ENCODE measurements at places on chromosomes 12 and 14. TPM values are rescaled to one million over a fixed set of nuclear protein-coding genes. Genes with fewer than 3 reads are reported as not detected.

- DNase-seq: no peak
Observed at GRCh38 chr12:25107920-25108319, 87.0 kb downstream of the DNAI7 start.

GRCh38 chr12:90991952-90992465, 12.8 kb downstream of the EPYC start:
- no peak for DNase-seq

DNA sequence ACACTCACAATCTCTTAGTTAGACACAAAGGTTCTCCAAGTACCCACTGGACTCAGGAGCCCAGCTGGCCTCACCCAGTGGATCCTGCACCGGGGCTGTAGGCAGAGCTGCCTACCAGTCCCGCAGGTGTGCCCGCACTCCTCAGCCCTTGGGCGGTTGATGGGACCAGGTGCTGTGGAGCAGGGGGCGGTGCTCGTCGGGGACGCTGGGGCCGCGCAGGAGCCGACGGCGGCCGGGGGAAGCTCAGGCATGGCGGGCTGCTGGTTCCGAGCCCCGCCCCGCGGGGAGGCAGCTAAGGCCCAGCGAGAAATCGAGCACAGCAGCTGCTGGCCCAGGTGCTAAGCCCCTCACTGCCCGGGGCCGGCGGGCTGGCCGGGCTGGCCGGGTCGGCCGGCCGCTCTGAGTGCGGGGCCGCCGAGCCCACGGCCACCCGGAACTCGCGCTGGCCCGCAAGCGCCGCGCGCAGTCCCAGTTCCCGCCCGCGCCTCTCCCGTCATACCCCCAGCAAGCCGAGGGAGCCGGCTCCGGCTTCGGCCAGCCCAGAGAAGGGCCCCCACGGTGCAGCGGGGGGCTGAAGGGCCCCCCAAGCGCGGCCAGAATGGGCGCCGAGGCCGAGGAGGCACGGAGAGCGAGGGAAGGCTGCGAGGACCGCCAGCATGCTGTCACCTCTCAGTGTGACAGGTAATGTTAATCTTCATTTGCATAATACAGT, 506.8 kb downstream of the LRFN5 start:
- DNase-seq: peak; percentile 21

DNA sequence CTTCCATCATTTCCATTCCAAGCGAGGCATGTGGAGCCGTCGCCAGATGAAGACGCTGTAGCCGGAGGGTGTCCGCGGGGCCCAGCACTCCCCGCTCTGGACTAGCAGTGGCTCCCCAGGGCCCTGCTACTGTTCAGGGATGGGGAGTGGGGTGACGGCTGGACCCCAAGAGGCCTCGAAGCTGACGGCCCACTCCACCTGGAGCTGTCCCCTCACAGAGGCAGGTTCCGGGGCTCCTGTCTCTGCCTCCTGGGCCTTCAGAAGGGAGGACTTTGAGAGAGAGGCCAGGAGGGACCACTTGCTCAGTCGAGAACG, 101.6 kb downstream of the B4GALNT3 start:
- no peak for DNase-seq

TPH2 gene
- total RNA-seq: under 0.01 TPM

- peak; percentile 95 for DNase-seq
Observed at GRCh38 chr12:54197431-54197909, 8.7 kb upstream of the SMUG1 start.

LDHB gene
- 422 TPM for total RNA-seq

DNA sequence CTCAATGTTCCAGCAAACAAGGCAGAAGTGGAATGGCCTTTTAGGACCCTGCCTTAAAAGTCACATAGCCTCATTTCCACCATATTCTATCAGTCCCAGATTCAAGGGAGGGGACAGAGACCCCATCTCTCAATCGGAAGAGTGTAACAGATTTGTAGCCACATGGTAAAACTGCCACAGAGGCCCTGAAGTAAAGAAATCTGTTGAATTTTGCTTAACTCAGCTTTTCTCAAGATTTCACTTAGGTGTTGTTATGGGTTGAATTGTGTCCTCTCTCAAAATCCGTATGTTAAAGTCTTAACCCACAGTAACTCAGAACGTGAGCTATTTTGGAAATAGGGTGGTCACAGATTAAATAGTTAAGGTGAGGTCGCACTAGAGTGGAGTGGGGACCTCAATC, 22.7 kb upstream of the CCDC60 start:
- DNase-seq: no peak

FOXG1 gene
- under 0.01 TPM for total RNA-seq

DNA sequence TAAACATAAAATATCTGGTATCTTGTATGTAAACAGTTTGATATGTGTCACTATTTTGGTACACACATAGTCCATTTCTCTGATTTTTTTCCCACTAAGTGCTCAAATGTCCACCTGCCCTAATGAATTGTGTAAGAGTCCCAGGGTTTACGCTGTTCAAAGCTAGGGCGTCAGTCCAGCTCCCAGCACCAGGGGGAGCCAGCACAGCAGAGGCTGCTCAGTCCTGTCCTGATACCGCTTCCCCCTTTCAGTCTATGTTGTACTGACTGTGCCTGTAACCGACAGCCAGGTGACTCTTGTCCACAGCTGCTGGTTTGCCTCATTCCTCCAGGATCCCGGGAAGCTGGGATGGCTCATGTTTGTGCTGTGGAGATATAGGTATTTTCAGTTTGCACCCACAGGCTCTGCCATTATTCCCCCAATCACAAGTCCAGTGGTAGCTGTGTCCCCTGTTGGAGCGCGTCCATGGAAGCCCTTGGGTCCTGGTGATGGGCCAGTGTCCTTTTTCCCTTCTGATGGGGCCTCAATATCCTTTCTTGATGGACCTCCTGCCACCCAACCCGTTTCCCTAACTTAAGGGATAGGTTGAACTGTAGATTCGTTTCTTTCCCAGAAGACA, 242.0 kb downstream of the NEDD1 start:
- DNase-seq: no peak

- peak; percentile 51 for DNase-seq
Observed at GRCh38 chr12:89825591-89826449, 117.2 kb upstream of the ATP2B1 start.

GRCh38 chr14:34055157-34055950, 104.5 kb upstream of the EGLN3 start:
- DNase-seq: peak; percentile 44

ASCL1 gene
- total RNA-seq: not detected

RHEBL1 gene
- 0.72 TPM for total RNA-seq

GRCh38 chr14:93185349-93185720, 218 bp downstream of the LYSET start:
- DNase-seq: peak; percentile 83

POTEG gene
- total RNA-seq: 0.36 TPM

DNA sequence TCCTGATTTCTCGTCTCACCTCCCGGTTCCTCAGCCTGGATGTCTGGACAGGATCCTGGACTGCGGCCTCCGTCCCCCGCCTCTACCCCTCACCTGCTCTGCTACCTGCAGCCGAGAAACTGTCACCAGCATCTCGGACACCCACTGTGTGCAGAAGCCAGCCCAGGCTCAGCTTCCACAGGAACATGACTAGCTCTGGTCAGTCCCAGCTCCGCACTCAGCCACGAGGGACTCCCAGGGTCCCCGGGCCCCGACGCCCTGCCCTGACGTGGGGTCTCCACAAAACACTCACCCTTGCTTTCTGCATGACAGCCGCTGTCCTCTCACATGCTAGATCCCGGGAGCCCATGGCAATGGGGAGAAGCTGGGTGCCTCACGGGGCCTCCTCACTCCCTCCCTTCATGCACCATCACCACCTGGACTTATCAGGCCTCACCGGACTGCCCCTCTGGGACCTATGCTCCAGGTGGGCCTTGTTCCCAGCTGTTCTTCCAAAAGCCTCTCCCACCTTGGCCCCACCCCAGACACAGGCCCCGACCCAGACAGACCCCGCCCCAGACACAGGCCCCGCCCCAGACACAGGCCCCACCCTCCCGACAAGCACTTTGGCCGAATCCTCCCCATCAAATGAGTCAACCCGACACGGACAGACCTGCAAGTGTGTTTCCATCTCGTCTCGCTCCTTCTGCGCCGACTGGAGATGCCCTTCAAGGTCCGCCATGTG, 26.9 kb upstream of the ANKLE2 start:
- no peak for DNase-seq

GRIP1 gene
- under 0.01 TPM for total RNA-seq

DNA sequence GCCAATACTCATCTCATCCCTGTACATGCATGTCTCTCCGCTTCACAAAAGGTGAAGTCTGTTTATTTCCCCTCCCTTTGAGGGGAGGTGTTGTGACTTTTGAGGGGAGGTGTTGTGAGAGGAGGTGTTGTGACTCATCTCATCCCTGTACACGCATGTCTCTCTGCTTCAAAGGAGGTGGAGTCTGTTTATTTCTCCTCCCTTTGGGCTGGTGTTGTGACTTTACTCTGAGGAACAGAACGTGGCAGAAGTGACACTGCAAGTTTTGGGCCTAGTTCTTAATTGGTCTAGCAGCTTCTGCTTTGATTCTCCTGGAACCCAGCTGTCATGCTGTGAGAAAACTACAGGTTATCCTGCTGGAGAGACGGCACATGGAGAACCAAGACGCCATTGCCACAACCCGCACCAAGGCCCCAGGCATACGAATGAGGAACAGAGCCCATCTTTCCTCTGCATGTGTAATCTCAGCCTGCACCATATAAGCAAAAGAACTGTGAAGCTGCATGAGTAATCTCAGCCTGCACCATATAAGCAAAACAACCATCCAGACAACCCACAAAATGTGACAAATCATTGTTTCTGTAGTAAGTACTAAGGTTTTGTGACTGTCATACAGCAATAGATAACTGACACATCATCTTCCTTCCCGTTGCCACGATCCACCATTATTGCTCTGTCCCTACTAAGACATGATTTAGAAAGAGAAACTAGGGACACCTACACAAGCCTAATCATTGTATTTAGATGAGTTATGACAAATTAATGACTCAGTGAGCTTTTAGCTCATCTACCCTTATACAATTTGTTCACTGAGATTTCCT, 30.0 kb downstream of the GALNT4 start:
- DNase-seq: peak; percentile 81

CTSG gene
- total RNA-seq: not detected

DNA sequence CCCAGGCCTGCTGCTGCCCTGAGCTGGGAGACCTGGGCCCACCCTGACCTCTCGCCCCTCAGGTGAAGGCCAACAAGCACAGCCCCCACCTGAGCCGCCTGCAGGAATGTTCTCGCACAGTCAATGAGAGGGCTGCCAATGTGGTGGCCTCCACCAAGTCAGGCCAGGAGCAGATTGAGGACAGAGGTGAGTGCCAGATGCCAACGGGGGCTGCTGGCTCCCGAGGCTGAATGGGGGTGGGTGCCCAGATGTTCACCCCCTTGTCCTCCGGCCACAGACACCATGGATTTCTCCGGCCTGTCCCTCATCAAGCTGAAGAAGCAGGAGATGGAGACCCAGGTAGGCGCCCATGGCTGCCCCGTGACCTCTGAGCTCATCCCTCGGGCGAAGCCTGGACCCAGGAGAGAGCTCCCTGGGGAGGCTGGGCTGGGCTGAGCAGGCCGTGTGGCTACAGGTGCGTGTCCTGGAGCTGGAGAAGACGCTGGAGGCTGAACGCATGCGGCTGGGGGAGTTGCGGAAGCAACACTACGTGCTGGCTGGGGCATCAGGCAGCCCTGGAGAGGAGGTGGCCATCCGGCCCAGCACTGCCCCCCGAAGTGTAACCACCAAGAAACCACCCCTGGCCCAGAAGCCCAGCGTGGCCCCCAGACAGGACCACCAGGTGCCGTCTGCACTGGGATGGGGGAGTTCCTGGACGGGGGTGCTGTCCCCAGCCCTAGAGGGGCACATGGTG, 25.8 kb downstream of the HIP1R start:
- peak; percentile 83 for DNase-seq

GRCh38 chr12:128549601-128550218, 274.0 kb downstream of the SLC15A4 start:
- no peak for DNase-seq

All from osteoblast (primary cell).